ENCODE measurements at places on chromosomes 5 and 9.

DNA sequence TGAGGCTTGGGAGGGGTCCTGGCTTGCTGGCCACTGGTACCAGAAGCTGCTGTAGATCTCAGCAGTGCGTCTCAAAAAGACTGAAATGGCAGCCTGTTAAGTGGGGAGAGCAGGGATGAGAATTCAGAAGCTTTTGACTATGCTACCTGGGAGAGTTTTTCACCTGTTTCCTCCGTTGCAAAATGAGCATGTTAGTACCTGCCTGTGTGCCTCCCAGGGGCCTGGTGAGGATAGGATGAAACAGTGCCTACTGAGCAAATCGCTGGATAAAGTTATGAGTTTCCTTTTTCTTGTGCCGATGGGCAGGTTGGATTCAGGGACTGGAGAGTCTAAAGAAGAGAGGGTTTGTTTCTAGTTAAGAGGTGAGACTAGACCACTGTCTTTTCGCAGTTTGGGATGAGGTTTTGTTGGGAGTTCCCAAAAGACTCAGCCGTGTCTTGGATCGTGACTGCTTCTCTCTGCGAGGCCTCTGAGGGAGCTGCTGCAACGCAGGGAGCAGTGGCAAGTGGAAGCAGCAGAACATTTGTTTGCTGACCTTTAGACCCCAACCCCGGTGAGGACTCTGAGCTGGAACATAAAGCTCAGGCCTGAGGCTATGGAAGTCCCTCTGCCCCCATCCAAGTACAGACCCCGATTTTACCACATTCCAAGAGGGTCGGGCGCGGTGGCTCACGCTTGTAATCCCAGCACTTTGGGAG, 1.4 kb downstream of the RALGPS1 start:
- no peak for DNase-seq

DNA sequence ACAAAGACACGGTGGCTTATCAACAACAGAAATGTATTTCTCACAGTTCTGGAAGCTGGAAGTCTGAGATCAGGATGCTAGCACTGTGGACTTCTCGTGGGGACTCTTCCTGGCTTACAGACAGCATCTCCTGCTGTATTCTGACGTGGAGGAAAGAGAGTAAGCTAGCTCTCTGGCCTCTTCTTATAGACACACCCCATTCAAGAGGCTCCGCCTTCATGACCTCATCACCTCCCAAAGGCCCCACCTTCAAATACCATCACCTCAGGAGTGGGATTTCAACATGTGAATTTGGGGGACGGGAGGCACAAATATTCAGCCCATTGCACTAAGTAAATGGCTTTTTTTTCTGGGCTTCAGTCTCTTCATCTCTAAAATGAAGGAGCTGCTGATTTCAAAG, 27.6 kb downstream of the KCNMB1 start:
- no peak for DNase-seq

GRCh38 chr5:115170134-115170928, 623 bp upstream of the TRIM36 start:
- no peak for DNase-seq

GRCh38 chr9:104740621-104741020, 6.9 kb upstream of the NIPSNAP3A start:
- DNase-seq: no peak

- DNase-seq: no peak
Observed at GRCh38 chr9:25261445-25261844, 416.8 kb downstream of the TUSC1 start.

DNA sequence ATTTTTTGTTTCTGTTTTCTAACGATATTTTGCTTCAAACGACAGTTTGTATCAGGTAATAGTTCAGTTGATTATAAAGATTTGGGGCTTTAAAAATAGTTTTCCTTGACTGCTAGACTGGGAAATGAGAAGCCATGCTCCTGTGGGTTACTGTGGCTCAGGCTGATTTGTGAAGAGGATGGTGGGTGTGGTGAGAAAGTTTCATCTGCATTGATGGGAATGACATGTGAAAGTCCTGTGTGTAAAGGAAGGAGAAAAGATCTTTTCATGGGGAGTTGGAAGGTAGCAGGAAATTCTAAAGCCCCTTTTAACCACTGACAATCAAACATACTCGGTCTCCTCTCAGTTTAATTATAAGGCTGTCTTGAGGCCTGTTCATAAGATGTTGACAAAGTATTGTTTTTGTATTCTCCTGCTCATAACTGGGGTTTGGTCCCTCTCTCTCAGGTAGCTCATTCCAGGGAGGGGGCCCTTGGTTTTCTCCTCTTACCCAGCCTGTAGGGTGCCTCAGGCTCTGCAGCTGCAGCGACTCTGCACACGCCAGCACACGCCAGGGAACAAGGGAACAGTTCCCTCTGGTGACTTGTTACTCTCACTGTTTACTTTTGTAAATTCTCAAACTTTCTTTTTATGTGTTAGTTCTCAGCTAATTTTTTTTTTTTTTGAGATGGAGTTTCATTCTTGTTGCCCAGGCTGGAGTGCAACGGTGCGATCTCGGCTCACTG, 91.6 kb downstream of the CARTPT start:
- DNase-seq: no peak

- DNase-seq: no peak
Observed at GRCh38 chr5:104345222-104346016, 782.8 kb upstream of the NUDT12 start.

DNA sequence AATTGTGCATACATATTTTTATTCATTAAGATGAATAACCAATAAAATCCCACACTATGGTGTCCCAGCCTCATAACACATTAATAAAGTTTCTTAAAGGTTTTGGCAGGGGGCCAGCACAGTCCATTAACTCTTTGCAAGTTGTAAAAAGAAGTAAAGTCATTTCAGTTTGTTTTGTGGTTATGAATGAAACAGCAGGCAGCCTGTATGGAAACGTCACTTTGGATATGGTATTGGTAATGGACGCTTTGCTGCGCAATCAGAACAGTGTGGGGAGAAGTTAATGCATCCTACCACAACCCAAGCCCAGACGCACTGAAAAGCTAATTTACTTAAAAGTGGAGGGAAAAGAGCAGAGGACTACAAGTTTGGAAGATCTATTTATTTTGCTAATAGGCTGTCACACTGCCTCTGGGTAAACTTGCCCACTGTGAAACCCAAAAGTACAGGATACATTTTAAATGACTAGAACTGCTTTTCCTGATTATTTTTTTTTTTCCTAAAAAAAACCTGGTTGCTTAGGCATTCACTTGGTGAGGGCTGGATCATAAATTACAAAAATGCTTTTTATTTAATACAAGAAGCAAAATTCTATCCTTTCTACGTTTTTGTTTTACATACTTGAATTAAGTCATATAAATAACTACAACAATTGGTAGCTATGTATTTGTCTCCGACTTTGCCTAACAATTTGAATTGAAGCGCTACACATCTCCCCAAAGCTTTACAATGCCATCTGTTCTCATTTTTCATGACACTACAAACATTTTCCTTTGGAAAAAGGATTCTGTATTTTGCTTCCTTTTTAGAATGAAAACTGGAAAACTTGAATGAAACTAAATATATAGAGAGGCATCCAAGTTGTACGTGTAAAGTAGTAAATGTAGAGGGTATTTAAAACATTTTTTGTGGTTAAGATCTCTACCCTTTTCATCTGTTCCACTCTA, 104.3 kb downstream of the NFIB start:
- peak; percentile 13 for DNase-seq

- DNase-seq: no peak
Observed at GRCh38 chr9:133452562-133452961, 7.2 kb upstream of the CACFD1 start.

DNA sequence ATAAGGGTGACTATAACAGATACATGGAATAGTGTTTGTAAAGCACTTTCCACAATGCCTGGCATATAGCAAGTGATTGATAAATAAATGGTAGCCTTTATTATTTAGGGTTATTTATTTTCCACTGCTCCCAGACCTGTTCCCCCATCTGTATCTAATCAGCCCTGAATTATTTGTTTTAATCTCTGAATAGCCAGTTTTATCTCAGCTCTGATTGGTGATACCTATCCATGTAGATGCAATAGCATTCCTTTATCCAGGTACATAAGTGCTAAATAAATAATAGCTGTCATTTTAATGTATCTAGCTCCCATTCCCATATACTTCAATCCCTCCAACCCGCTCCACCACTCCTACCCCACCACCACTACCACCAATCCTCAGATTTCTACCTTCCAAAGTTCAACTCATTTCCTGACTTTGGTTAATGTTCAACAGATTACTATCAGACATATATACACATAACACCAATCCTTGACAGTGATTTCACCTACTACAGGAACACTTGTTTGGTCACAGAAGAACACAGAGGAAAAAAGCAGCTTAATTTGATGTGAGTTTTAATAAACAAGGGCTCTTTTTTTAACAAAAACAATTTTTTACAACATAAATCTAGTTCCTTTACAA, 14.0 kb downstream of the PRKAA1 start:
- DNase-seq: no peak

DNA sequence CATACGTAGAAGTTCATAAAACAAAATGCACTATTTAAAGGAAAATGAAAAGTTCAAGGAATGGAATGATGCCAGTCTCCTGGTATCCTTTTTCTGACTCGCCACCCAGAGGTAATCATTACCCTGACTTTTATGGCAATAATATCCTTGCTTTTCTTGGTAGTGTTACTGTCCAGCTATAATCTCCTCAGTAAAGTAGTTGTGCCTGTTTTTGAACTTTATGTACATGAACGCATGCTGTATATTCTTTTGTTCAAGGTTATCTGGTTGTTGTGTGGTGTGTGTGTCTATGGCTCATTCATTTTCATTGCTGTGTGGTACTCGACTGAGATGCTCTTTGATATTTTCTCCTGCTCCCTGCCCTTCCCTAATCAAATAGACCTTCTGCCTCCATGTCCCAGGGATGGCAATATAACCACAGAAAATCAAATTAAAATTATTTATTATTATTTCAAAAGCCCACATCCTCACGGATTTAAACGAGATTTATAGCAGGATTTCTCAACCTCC, 29.2 kb upstream of the FBP1 start:
- no peak for DNase-seq

GRCh38 chr5:139079225-139079990, 118.8 kb downstream of the SIL1 start:
- no peak for DNase-seq

GRCh38 chr5:32420506-32420905, 24.0 kb downstream of the ZFR start:
- no peak for DNase-seq

DNA sequence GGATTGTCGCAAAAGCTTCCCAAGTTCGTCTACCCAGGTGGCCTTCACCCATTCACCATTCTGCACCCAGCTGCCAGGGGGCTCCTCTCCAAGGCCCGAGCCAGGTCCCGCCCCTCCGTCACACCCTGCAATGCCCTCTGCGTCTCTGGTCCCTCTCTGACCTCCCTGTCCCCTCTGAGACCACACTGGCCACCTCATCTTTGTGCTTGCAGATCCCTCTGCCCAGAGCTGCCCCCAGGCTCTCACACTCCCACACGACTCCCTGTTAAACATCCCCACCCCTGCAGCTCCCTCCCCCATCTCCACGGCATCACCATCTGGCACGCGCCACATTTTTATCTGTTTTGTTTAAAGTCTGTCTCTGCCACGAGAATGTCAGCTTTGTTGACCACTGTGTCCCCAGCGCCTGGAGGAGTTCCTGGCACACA, 243.6 kb downstream of the PBX3 start:
- DNase-seq: no peak

- no peak for DNase-seq
Observed at GRCh38 chr9:100774326-100774725, 196.4 kb downstream of the CAVIN4 start.

DNA sequence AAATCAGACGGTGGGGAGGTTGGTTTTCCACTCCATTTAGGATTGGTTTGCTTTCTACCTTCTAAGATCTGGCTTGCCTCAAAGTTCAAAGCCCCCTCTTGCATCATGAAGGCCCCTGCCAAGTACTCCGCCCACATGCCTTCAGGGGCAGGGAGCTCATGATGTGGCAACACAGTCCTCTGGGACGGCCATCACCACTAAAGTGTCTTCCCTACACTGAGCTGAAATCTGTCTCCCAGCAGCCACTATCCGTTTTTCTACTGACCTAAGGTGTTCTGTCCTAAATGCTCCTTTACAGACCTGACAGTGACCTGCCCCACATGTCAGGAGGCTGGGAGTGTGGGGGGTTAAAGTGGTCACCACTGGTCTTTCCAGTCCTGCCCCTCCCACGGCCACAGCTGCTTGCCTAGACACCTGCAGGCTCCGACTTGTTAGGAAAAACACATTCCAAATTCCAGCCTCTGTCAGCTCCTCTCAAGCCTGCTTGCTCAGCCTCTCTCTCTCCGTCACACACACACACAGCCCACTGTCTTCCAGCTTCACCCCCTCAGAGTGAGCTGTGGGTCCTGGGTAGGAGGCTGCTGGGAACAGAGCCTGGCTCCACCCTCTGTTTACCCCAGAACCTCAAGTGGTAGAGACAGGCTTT, 44.9 kb downstream of the SHB start:
- peak; percentile 46 for DNase-seq

DNA sequence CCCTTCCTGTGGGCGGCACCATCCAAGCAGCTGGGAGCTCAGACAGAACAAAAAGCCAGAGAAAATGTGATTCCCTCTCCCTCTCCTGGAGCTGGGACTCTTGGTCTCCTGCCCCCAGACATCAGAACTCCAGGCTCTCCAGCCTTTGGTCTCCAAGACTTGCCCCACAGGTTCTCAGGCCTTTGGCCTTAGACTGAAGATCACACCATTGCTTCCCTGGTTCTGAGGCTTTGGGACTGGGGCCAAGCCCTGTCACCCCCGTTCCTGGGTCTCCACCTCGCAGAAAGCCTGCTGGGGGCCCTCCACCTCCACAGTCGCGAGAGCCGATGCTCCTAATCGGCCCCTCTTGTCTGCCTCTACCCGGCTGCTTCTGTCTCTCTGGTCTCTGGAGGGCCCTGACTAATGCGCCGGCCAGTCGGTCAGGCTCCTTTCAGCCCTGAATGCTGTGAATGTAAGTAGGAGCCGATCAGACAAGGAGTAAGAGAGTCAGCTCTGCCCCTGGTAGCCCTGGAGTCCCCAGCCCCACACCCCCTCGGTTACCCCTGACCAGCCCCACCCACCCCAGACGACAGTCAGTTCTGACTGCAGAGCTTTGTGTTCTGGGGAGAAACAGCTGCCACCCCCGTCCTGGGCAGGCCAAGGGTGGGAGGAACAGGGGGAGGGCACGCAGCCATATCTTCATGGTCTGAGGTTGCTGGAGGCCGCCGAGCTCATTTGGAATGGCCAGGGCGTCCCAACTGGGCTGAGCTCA, 57.5 kb downstream of the VAV2 start:
- DNase-seq: no peak

- DNase-seq: no peak
Observed at GRCh38 chr5:33891788-33892619, at the start of gene ADAMTS12. ADAMTS12 (minus strand) TSS chr5:33891990; CDS start chr5:33891856, 134 bp downstream.
